ENCODE measurements at places on chromosomes 3 and 15.

- DNase-seq, result no peak
Observed at GRCh38 chr3:168813225-168813802, 717.6 kb upstream of the GOLIM4 start.

DNA sequence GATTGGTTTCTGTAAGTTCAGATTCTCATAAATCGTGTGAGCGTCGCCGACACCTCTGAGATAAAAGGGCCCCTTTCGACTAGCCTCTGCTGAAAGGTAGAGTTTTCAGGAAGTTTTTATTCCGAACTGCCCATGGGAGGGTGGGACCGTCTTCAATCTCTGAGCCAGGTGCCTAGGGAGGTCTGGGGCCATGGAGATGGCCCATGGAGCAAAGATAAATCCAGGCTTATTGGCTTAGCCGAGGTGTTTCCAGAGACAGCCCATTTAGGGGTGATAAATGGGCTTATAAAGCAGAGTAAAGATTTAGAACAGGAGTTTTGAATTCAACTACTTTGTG is 442 bp downstream of the QTRT2 start:
- DNase-seq, result no peak

DNA sequence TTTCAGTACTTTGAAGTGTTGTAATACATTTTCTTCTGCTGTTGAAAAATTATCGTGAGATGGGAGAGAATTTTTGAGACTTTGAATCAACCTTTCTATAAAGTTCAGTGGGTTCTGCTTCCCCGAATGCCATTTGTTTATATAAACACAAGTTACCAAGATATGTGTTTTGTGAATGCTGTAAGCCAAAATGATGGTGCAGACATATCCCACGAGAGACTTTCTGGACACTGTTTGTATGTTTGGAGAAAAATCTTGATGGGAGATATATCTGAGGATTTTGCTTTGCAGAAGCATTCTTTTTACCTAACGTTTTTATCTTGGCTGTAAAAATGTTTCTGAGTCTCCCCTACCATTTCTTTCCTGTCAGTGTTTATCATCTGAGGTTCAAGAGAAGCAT is 526.6 kb upstream of the ZNF717 start:
- DNase-seq, result no peak

DNA sequence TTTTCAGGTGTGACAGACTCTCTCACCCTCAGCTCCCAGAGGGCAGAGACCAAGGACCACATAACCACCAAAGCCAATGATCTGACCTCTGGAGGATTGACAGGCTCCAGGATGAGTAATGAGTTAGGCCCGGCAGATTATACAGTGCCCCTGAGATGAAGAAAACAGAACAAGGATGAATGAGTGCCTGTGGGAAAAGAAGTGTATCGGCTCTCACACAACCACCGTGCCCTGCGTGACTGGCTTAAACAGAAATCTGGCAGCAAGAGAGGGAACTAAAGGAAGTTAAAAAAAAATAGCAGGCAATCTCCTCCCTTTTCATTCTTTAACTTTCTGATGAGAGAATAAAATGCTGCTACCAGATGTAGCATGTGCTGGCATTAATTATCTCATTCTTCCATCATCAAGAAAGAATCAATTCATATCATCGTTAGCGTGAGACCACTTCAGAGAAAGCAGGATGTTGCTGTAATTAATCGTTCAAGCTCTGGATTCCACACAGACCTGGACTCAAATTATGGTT is 227.5 kb upstream of the COL8A1 start:
- DNase-seq, result no peak

GRCh38 chr15:69997813-69998212 is 99.9 kb downstream of the TLE3 start:
- DNase-seq, result no peak

DNA sequence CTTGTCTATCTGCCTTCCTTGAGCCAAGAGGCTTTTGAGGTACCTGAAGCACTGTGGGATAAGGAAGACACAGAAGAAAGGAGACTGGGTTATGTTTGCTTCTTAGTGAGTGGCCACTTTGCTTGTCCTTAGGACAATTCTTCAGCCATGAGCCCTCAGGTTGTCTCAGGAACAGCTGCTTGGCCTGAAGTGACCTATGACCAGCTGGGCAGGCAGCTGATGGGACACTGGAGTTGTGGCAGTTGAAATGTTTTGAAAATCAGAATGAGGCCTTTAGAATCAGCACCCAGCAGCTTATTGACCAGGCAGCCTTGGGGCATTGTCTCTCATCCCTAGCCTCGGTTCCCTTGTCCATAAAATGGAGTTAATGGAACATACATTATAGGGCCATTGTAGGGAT is 37.0 kb downstream of the RBP2 start:
- no peak for DNase-seq

DNA sequence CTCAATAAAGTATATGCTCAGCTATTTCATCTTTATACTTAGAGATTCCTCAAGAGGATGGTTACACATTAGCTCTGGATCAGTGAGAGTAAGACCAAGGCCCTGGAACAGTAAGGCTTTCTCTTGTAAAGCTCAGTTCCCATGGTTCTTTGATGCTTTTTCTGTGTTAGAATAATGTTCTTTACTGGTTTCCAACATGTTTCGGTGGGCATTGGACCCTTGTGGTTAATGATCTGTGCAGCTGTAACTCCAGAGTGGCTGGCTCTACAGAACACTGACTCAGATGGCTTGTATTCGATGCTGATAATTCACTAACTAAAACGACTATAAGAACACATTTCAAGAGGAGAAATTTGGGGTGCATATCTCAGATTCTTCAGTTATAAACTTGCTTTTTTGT is 114.7 kb downstream of the AKAP13 start:
- no peak for DNase-seq

DNA sequence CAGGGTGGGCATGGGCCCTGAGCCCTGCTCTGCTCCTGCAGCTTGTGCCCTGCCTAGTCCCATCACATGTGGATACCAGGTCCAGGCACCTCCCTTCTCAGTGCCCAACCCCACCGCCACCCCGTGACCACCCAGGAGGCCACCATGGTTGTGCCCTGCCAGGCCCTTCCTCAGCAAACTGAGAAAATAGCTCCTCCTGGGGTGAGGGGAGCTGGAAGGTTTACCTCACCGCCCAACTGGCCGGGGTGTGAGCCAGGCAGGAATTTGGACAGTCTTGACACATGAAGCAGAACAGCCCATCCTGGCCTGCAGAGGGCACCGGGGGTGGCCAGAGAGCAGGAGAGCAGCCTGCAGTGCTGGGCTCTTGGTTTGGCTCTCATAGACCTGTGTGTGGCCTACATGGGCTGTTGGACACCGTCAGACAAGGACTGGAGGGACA is 11.4 kb upstream of the C3orf22 start:
- DNase-seq, result no peak

DNA sequence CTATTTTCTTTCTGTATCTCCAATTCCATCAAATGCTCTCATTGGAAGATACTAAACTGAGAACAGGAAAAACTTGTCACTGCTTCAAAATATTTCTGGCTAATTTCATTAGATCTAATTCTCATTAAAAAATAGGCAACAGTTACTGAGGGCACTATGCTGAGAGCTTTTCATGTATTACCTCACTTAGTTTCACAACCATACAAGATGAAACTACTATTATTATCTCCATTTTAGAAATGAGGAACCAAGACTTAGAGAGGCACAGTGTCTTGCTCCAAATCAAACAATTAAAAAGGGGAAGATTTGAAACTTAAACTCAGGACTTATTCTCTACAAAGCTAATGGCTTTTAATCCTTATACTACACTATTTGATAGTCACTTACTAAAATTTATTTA is 7.2 kb upstream of the OTOL1 start:
- no peak for DNase-seq

DNA sequence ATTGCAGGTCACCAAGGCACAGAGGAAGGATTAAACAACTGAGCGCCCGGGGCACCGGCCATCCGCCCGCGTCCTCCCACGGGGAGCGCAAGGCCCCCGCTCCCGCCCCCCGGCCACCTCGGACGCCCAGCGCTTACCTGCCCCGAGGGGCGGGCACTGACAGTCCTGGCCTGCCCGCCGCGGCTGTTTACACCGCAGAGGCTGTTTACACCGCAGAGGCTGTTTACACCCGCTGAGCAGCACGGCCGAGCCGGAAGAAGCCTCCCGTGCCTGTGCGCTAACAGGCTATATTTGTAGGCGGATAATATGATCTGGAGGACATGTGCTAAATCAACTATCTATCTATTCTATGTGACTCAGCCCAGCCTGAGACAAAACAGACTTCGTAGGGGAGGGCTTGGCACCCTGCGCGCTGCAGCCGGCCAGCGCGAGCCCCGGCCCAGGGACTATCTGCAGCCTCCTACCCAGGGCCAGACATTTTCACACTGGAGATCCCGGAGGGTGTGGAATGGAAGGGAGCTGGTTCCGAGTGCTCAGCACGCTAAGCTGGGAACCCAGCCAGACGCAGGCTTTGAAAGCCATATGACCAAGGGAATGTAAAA is at the start of gene LRRC2:
Gene LRRC2 (minus strand): TSS at position 263 of the 602 bp plus-strand sequence. CDS start 14,711 bp downstream, outside the sequence.
- no peak for DNase-seq

- DNase-seq, result no peak
Observed at GRCh38 chr3:8464668-8465067, 37.0 kb upstream of the LMCD1 start.

DNA sequence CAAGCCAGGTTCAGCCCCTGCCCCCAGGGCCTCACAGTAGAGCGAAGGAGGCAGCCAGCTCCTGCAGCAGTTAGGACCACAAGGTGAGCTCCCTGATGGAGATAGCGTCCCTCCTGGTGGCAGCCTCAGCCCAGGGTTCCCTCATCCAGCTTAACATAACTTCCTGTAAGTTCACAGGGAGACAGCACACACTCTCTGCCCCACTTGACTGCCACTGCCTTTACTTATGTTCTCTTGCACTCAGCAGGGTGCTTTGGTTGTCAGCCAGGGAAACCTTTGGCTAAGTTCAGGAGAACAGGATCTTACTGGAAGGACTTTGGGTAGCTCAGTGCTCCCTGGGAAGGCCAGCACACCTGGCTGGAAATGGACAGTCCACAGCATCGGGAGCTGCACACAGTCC is 10.9 kb downstream of the KBTBD13 start:
- DNase-seq, result no peak

GRCh38 chr3:56862352-56863062 is 60.8 kb upstream of the ARHGEF3 start:
- DNase-seq, result no peak

- DNase-seq, result no peak
Observed at GRCh38 chr3:20054549-20054987, 14.3 kb downstream of the KAT2B start.

DNA sequence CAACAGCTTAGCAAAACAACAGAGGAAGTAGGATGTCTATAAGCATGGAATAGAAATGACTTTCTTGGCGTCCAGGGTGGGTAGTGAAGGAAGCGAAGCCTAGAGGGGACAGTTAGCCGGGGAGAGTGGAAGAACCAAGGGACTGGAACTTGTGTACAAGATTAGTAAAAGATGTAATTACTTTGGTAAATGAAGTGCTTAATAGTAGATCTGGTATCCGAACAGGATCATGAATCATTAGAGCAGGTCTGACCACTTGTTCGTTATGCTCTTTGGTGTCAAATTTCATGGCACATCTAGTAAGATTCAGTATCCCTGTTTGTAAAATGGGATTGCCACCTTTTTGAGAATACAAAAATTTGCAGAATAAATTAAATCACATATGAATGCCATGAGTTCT is 112.5 kb upstream of the MLF1 start:
- no peak for DNase-seq

DNA sequence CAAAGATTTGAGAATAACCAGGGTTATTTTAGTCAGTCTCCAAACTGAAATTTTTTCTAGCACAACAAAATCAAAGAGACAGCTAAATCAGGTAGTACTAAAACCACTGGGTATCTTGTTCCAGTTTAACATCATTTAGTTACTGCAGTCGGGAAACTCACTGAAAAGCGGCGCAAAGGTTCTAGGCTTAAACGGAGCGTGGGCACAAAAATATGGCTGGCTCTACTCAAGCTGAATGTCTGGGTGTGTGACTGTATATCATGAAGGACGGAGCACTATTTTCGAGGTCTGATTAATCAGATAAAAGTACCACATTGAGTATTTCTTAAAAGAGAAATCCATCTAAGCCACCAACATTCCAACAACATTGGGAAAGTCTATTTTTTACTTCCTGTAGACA is 152.1 kb downstream of the TBL1XR1 start:
- DNase-seq, result no peak

DNA sequence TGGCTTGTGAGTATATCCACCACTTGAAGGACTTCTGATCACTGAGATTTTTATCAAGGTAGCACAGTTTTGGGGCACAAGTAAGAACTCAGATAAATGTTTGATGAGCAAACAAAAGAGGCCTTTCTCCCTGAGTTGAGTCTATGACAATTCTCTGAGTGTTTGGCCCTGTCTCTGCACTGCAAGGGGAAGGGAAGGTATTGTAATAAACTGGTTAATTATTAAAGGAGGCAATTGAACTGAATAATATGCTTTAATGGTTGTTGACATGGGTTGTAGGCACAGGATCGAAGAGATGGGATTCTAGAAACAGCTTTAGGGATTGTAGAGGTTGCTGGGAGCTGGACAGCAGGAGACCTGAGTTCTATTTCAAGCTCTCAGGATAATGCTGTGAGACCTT is 95.0 kb upstream of the MRPL3 start:
- no peak for DNase-seq

DNA sequence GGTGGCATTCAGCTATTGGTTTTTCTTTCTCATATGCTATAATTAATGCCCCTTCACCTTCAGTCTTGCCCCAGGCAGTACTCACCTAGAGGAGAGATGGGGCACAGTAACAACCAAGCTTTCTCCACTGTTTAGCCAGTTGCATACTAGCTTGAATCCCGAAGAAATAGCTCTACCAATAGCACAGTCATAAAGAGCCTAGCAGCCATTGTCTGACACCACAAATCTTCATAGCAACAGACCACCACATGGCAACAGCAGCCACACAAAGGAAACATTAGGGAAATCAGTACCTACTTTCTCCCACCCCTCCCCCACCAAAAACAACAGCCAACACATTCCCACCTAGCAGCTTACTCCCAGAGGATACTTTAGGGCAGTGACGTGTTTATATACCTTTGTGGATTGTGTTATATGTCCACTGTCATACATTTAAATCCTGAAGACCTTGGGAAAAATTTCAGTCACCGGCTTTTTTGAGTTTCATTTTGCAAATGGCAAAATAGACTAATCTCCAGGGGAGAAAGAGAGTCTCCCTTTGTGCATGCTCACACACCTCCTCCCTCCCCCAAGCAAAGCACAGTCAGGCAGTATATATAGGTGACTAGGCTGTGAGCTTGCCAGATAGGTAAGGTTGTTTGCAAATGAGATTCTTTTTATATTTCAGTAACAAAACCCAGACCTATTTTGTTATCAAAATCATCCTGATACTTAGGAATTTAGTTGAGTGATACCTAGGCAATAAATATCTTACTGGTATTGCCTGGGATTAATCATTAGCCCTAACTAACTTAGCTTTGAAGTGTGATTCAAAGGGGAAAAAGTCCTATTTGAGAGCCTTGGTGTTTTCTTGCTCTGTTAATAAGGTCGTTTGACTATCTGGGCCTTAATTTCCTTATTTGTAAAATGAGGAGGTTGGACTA is 140.6 kb downstream of the RBPMS2 start:
- DNase-seq, result no peak

DNA sequence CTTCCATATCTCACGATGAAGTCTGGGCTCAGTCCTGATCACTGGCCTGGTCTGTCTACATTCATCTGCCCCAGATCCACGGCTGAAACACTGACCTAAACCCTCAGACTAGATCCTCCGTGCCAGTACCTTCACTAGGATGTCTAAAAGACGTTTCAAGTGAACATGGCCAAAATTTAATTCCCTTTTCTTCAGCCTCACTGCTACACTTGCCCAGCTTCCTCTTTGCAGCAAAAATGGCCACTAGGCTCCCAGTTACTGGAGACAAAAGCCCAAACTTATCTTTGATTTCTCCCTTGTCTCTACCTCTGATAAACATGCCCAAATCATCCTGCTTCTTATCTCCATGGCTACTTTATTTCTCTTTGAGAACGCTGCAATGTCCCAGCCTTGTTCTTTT is 1.7 kb downstream of the RASSF1 start:
- no peak for DNase-seq

- DNase-seq, result no peak
Observed at GRCh38 chr15:83106994-83107840, at the start of gene TM6SF1. TM6SF1 (plus strand) TSS chr15:83107645; CDS start chr15:83107681, 36 bp downstream.
